ENCODE measurements at places on chromosomes 16 and 17. TPM values are rescaled to one million over a fixed set of nuclear protein-coding genes. Genes with fewer than 3 reads are reported as not detected.

DNA sequence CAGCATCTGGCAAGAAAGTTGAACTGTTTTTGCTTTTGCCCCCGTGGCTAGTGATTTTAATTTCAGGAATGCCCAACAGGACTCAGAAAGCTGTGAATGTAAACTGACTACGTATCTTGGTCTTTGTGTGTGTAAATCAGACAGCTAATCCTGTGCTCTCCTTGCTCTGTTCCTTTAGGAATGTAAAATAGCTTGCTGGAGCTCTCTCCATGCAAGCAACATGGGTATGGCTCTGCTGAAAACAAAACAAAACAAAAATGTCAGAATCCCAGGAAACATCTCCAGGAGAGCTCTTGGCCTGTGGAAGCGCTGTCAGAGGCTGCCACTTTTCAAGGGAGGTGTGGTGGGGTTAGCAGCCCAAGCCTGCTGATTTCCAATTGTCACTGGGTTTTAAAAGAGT, 161.8 kb upstream of the NOG start:
- DNase-seq, result no peak

DNA sequence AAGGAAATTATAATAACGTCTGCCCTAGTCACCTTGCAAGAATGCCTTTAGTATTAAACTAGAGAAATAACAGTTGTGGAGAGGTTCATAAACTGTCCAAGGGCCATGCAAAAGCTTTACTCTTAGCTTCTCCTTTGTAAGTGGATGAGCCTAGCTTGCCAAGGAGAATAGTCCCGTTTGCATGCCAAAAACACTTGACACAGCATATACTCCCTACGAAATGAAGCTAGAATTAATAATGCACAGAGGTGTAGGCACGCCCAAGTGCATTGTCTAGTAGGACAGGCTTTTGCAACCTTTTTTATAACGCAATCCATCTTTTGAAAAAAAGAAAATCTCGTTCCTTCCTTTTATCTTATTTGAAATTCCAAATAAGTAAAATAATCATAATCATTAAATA, 12.8 kb upstream of the CDRT4 start:
- DNase-seq, result no peak

DNA sequence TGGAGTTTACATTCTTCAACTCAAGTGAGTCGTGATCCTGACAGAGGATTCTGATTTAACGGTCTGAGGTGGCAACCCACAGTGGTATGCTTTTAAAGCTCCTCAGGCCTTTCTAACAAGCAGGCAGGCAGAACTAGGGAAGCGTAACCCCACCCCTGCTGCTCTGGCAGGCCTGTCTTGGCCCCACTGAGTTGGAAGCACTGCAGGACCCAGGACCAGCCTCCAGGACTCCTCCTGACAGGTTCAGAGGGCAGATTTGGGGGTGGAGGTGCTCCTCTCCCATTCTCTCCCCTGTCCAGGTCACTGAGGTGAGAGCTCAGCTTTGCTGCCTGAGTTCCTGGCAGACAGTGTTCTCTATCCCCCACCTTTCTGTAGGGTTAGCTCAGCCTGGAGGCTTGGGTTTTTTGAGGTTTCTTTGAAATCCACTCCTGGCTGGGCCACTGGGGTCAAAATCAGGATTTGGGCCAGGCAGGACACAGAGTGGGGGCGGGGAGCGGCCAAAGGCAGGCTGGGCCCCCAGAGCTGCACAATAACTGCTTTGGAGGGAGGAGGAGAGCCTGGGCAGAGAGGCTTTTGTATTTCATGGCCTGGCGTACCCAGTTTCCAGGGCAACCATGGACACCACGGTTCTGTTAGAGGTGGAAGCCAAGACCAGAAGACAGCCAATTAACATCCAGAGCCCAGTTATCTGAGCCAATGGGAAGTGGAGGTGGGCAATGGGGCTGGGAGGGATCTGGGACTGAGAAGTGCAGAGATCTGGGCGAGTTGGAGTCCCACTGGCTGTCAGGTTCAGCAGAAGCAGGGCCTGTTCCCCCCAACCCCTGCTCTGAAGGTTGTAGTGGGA, 9.5 kb downstream of the MRPL27 start:
- DNase-seq, result no peak

GRCh38 chr16:63617990-63618763, 1503.7 kb downstream of the CDH11 start:
- no peak for DNase-seq

- no peak for DNase-seq
Measured at GRCh38 chr17:77371888-77372443, 231.2 kb downstream of the SEC14L1 start.

GRCh38 chr16:56340864-56341365, 84.4 kb downstream of the AMFR start:
- no peak for DNase-seq

DNA sequence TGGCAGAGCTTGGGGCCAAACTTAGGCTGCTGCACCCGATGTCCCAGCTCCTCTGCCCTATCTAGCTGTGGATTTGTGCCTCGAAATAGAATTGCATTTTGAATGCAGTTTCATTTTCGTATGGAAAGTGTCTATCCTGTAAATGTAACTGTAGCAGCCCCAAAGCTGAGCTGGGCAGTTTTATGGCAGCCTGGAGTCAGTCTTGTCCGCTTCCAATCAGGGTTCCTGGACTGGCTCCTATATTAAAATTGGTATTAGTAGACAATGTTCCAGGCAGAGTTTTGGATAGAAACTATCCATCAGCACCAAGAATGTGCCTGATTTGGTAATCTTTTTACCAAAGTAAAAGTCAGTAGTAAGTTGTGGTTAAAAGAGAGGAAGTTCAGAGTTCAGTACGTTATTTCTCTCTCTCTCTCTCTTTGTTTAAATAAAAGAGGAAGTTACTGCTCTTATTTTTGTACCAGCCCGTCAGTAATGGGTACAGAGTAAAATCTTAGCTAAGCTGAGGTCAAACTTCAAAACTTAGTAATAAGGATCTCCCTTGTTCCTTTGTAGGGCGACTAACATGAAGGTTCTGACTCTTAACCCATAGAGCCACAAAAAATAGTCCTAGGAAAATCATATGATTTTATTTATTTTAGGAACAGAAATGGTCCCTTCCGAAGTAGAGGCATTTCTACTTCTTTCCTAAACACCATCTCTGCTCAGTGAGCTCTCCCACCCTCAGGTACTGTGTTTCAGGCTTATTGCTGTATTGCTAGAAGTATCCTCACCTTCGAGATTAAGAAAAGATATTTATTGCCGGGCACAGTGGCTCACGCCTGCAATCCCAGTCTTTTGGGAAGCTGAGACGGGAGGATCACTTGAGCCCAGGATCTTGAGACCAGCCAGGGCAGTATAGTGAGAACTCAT, 28.0 kb downstream of the PRKCB start:
- no peak for DNase-seq

DNA sequence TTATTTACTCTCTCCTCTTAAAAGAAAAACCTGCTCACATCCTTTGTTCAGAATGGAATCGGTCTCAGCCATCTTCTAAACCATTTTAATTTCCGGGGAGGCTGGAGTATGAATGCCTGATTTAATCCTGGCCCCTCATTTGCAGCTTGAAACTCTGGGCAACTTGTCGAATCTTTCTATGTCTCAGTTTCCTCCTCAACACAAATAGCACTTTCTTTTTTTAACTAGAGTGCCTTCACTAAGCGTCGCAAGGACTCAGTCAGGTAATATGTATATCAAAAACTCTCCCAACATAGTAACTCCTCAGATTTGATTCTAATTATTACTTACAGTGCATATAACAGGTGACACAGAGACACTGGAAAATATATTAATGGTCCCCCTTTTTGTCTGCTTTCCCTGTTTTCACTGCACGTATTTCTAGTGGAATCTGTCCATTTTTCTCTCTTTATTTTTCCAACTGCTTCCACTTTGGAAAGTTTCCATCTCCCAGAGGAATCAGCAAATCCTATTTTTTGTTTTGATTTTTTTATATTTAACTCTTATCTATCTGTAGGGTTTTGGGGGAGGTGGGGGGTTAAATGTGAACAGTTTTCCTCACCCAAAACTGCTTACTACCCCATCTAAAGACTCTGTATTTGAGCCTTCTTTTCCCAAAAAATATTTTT, 18.6 kb downstream of the SNN start:
- no peak for DNase-seq

Gene KRTAP1-5
- not detected for total RNA-seq

Gene PLEKHM1
- total RNA-seq, result 9.7 TPM

Gene CDRT15
- total RNA-seq, result not detected

Data from NCI-H460 (cell line).